ENCODE measurements at places on chromosomes 7 and 10.

- no peak for DNase-seq
These were observed 93.7 kb downstream of the WDFY4 start for GRCh38 chr10:48778193-48778857.

DNA sequence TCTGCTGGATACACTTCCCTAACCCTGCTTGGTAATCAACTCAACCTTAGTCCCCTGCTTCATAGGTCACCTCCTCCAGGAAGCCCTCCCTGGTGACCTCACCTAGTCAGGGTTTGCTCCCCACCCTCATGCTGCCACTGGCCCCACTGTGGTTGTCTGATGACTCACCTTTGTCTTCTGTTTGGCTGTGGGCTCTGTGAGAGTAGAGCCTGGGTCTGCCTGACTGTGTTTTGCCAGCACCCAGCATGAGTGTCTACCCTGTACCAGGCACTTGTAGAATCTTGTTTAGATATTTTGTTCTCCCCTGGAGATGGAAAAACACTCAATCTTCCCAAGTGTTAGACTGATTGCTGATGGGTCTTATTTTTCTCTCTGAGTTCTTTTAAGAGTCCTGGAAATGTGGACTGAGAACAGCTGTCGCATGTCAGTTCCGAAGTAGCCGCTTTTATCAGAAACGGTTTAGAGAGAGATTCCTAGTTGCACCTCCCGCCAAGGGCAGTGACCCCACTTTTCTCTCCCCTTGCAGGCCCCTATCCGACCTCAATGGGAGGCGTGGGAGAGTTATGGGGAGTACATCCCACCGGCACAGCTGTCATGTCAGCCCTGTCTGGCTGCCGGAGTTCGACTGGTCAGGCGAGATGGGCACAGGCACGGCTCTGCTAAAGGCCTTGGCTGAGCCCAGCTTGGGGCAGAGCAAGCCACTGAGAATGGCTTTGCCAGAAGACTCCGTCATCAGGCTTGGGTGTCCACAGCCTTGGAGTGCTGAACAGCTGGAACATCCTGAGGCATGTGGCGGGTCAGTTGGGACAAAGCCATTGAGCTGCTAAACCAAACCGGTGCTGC is 134.3 kb downstream of the GRK5 start:
- DNase-seq: peak; percentile 23

- no peak for DNase-seq
These were observed 276.3 kb downstream of the TFEC start for GRCh38 chr7:115754226-115754625.

DNA sequence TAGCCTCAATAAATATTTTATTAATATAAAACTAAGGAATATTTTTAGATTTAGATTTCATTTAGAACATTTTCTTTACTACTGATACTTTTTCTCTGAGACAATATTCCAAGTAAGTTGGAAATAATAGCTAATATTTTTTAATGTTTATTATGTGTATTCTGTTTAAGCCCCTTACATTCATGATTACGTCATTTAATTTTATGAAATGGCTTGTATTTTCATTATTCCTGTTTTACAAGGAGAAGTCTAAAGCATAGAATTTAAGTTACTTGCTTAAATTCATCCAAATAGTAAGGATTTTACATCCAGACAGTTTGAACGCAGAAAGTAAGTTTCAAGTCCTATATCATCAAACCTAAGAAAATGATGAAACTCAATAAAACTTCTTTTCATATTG is 6.1 kb downstream of the DGKB start:
- DNase-seq: no peak

GRCh38 chr7:44965441-44965903 is 13.3 kb downstream of the MYO1G start:
- no peak for DNase-seq

DNA sequence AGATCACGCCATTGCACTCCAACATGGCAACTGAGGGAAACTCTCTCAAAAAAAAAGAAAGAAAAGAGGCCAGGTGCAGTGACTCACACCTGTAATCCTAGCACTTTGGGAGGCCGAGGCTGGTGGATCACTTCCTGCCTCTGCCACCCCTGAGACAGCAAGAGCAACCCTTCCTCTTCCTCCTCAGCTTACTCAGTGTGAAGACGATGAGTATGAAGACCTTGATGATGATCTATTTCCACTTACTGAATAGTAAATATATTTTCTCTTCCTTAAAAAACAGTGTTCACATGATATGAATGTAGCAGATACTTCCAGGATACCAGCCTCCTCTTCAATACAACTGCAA is 2.1 kb upstream of the ZKSCAN1 start:
- peak; percentile 8 for DNase-seq

- no peak for DNase-seq
These were observed 292.8 kb downstream of the SFMBT2 start for GRCh38 chr10:7117806-7118674.

DNA sequence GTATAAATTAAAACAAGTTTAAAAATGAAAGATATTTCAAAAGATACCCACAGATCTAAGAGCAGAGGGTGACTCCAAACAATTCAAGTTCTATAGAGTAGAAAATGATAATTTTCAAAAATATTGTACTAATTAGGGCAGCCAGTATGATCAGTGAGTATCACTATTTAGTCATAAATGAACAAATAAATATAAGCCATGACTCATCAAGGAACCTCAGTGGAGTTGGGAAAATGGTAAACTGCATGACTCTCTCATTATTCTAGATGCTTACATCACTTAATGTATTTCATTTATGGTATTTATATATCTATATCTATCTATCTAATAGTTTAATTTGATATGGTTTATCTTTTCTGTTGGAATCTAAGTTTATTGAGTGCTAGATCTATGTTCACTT is 94.3 kb downstream of the THSD7A start:
- DNase-seq: no peak

DNA sequence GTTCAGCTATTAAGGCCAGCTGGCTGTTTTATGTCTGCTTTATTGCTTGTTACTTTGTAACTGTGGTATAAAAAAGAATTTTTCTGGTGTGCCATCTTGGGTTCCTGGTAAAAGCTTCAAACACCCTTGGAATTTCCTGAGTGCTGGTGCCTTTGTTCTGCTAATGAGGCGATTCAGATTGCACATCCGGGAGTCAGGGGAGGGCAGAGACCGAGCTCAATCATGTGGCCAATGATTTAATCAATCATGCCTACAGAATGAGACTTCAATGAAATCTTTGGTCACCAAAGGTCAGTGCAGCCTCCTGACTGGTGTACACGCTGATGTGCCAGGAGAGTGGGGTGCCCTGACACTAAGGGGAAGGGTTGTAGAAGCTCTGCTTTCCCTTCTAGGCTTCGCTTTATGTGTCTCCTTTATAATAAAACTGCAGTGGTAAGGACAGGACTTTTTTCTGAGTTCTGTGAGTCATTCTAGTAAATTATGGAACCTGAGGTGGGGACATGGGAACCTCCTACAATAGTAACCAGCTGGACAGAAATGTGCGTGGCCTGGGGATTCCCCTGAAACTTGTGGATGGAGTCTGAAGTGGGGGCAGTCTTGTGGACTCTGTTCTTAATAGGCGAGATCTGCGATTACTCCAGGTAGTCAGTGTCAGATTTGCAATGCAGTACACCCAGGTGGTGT is 69.4 kb upstream of the OGDHL start:
- DNase-seq: no peak

GRCh38 chr10:87915406-87915805 is 52.0 kb downstream of the PTEN start:
- no peak for DNase-seq

GRCh38 chr7:33789871-33790630 is 115.3 kb upstream of the BMPER start:
- no peak for DNase-seq

DNA sequence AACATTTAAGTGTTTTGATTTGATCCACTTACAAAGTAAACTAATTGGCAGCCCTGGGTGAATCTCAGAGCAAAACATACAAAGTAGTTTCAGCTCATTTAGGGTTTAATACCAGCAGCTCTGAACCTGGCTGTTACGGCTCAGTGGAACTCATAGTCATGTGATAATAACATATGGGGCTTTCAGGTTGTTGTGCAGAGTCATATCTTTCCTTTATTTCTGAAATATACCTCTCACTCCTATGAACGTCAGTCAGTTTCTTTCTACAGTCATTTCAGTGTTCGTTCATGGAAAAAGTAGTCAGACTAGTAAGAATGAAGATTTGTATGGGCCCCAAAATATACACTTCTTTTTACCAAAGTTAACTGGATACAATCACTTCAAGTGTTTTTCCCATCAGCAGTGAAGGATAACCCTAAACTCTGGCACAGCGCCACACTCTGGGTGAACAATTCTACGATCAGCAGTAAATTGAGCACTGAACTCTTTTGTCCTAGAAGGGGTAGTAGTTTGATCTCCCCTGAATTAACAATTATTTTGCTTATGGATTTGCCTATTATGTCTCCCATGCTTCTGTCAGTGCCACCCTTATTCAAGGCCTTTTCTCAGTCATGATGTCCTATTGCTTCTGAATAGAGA is 218.6 kb downstream of the THSD7A start:
- DNase-seq: no peak

DNA sequence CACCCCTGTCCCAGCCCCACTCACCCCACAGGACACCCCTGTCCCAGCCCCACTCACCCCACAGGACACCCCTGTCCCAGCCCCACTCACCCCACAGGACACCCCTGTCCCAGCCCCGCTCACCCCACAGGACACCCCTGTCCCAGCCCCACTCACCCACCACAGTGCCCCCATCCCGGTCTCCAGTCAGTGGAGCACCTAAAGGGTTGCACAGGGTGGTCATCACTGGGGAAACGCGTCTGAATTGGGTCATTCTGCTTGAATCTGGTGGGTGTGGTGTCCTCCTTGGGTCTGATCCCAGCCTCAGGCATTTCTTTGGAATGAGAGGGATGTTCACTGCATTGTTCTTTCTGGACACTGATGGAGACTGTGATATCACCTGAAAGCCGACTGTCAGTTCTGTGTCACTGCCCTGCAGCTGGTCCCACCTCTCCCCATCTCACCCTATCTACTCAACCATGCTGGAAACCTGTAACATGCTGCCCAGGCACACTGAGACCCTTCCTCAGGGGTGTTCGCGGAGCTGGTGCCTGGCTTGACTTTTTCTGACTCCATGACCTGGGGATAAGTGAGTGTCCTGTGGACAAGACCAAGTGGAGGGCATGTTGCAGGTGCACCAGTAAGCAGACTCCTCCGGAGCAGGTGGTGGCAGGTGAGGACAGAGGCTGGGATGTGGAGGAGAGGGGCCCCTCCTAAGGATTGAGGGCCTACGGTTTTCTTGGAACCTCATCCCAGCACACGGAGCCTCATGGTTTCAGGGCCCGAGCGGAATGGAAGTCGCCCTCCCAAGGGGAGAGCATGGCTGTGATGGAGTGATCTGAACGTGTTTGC is 262.5 kb upstream of the PPP2R2D start:
- no peak for DNase-seq

DNA sequence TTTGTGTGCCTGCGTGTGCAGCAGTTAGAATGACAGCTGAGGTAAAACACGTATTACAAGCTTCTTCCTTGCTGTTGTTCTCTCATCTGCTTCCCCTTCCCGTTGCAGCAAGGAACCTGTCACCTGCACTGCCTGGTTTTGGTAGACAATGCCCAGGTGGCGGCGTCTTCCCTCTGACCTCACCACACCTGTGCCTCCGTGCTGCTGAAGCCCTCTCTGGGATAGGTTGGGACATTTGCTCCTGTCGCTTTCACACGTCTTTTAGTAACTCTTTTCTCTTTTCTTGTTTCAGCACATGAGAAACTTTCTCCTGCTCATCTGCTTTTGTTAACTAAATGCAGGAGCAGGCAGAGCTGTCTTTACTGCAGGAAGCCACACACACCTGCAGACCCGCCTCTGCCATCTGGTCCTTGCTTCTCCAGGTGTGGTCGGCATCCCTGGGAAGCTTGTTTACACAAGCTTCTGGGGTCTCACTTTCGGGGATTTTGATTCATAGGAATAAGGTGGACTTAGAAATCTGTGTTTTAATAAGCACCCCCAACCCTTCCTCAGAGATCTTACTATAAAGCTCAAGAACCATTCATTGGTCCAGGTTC is 60.7 kb upstream of the EXOC6 start:
- DNase-seq: no peak

DNA sequence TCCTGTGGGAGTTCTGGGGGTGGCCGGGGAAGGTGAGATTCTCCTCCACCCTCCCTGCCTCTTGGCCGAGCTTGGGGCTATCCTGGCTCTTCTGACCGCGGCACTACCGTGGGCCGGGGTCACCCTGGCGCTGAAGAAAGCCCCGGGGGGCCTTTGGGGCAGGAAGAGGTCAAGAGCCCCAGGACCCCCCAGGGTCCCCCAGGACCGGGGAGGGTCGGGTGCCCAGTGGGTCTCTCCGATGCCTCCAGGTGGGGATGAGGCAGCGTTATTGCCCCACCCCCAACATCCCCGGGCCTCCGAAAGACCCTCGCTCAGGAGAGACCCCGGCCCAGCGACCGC is 439 bp upstream of the KNDC1 start:
- DNase-seq: no peak

DNA sequence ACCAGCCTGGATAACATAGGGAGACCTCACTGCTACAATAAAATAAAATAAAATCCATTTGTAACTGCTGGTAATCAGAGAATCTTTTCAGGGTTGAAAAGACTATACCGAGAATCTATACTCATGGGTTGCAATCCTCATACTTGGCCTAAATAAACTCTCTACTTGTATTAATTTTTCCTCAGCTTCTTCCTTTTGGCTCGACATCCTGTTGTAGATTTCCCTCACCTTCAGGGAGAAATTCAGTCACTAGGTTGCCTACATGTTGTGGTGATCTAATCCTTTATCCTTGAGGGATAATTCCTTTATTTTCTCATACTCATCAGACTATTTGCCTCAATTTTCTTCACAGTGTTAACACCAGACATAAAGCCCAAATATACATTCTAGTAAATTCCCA is 1093.4 kb downstream of the SORCS3 start:
- DNase-seq: no peak

DNA sequence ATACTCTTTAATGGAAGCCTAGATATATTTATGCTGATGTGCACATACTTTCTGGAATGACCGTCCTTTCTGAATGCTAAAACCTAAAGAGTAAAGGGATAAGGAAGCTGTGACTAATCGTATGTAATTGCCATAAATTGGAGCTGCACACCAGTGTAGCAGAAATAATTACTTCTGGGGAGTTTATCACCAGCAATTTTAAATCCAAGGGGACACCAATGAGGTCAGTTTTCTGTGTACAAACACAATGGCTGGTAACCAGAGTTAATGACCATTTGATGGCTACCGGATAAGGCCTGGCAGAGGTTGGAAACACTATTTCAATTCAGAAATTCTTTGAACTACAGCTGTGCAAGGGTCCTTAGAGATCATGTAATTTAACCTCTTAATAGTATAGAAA is 670.1 kb downstream of the REEP3 start:
- no peak for DNase-seq

GRCh38 chr10:94005050-94005449 is 11.3 kb downstream of the PLCE1 start:
- no peak for DNase-seq

- DNase-seq: no peak
These were observed 90.9 kb downstream of the DIP2C start for GRCh38 chr10:598415-599170.

Data from stimulated activated CD4-positive, alpha-beta T cell treated with anti-CD3 and anti-CD28 coated beads, Interleukin-1b, Interleukin-23, amount 100 ng/mL, for 4 hours (primary cell).